ENCODE measurements at places on chromosomes 16 and 17. TPM values are rescaled to one million over a fixed set of nuclear protein-coding genes. Genes with fewer than 3 reads are reported as not detected.

DNA sequence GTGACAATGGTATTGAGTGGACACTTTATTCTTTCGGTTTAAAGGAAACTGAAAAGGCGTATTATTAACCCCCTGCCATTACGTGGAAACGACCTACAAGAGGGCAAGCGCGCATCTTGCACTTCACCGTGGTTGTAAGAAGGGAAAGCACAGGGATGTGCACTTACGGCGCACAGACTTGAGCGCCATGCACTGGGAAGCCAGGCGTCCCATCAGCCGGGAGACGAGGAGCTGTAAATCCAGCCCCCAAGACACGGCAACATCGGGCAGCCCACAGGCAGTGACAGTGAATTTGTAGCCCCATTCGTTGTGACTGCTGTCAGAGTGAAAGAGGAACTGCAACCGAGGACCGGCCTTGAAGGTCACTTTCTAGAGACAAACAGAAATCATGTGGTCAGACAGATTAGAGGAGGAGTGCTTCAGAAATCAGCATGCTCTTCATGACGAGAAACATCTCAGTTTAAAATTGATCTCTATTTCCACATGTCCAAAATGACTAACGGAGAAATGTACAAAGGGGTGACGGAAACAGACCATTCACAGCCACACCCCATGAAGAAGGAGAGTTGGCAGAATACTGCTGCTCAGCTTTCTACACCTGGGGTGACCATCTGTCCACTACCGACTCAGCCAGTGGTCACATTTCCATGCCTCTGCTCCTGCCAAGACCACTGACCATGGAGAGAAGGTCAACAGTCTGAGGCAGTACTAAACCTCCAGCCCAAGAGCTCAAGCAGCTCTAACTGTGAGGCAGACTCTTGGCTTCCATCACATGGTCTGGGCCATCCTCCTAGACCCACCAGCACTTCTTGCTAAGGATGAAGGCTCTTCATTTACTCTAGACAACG, 68.6 kb downstream of the ZZEF1 start:
- H3K4me3 ChIP-seq = no peak overlapping the region
- no peaks in the 10 kb centered on the region for H3K27me3 ChIP-seq

Gene SEPTIN12
- not detected for total RNA-seq

GRCh38 chr17:17628388-17629008, 37.0 kb upstream of the PEMT start:
- no peaks in the 10 kb centered on the region for H3K36me3 ChIP-seq
- no peaks in the 10 kb centered on the region for H3K4me1 ChIP-seq
- DNase-seq = no peak
- no peak overlapping the region for H3K27ac ChIP-seq
- H3K27me3 ChIP-seq = no peaks in the 10 kb centered on the region
- H3K4me3 ChIP-seq = no peak overlapping the region

GRCh38 chr17:81115749-81116464, 49.4 kb upstream of the PVALEF start:
- H3K36me3 ChIP-seq = no peaks in the 10 kb centered on the region
- DNase-seq = no peak
- H3K27me3 ChIP-seq = no peaks in the 10 kb centered on the region
- H3K27ac ChIP-seq = no peak overlapping the region
- no peak overlapping the region for H3K4me3 ChIP-seq
- peaks cover 7% of the 10 kb centered on the region for H3K4me1 ChIP-seq

Gene P2RX1
- 11.2 TPM for total RNA-seq

Measured in kidney (tissue), 22 donors.